NCI-H82 (cell line): ENCODE measurements at places on chromosomes 3 and 15.

GRCh38 chr3:179189759-179190158 lies 41.6 kb downstream of the PIK3CA start:
- DNase-seq, result no peak

- DNase-seq, result no peak
Observed at GRCh38 chr15:58383876-58384275, 47.9 kb upstream of the LIPC start.

DNA sequence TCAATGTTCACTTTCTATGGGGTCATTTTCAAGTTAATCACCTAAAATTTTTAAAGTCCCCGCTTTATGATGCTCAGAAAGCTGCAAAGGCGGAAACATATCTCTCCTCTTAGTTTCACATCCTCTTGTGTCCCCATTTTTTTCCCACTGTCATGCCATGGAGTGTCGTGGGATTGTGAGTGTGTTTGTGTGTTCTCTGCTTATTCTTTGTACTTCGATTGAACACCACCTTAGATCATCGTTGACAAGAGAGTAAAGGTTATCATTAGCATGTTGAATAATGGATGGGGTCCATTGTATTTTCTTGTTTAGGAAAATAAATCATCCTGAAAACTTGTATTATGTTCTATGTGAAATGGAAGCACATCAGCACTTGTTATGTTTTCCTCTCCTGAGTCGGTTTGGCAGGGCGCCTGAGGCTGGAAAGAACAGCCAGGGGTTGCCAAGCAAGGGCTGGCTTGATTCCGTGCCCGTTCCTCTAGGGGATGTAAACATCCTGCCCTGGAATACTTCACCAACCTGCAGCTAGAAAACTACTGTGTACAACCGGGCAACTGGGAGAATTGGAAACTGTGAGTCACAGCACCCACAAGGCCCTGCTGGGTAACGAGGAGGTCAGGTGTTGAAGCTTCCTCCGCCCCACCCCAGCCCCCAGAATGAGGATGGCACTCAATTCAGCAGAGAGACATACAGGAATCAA lies 67.2 kb downstream of the EIF4E3 start:
- DNase-seq, result no peak

- DNase-seq, result no peak
Observed at GRCh38 chr3:20564966-20565365, 379.0 kb upstream of the SGO1 start.

DNA sequence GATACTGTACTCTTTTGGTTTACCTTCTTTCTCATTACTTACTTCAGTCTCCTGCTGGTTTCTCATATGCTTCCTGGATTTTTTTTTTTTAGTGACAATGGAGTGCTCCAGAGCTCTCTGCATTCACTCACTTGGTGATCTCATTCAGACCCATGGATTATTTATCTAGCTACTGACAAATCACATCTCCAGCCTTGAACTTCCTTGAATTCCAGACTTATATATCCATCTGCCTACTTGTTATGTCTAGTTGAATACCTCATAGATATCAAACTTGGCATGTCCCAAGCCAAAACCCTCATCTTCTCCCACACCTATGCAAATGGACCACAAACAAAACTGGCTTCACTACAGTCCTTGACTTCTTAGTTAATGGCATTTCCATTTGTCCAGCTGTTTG lies 234.7 kb upstream of the ZPLD1 start:
- DNase-seq, result no peak

DNA sequence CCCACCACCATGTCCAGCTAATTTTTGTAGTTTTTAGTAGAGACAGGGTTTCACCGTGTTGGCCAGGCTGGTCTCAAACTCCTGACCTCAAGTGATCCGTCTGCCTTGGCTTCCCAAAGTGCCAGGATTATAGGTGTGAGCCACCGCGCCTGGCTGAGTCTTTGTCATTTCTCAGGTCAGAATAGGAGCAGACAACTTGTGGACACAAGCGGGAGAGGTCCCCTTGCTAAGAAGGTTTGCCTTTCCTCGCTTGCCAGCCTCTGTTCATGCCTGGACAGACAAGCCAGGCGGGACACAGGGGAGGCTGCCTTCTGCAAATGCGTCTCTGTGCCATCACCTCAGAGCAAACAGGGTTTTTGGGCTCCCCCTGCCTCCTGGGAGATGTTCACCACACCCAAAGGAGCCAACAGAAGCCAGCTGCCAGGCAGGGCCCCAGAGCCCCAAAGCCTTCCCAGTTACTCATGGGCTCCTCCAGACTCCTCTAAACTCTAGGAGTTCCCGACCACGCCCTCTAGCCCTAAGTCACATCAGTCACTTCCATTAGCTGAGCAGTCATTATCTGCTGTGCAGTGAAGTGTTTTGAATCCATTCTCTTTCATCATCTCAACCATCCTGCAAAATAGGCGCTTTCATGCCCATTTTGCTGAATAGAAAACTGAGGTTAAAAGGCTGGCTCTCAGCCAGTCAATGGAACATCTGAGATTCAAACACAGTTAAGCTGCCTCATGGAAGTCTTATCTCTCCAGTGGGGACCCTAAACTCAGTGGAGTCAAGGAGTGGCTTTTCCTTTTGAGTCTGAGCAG lies 245.0 kb downstream of the UACA start:
- DNase-seq, result no peak

DNA sequence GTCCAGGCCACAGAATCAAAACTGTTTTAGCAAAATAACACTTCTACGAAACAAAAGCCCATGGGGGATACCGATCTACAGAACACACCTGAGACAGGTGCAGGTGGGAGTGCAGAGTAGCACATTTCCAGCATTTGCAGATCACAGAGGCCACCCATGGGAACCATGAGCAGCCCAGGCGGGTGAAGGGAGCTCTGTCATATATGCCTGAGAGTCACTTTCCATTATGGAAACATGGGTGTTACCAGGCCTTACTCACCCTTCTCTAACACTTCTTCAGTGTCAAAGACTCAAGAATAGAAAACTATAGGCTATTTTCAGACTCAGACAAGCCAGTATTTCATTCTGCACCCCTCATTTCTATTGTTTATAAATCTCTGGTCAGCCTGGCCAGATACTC lies 3.5 kb downstream of the PLA1A start:
- no peak for DNase-seq

- no peak for DNase-seq
Observed at GRCh38 chr15:31440754-31441311, 114.2 kb downstream of the KLF13 start.

DNA sequence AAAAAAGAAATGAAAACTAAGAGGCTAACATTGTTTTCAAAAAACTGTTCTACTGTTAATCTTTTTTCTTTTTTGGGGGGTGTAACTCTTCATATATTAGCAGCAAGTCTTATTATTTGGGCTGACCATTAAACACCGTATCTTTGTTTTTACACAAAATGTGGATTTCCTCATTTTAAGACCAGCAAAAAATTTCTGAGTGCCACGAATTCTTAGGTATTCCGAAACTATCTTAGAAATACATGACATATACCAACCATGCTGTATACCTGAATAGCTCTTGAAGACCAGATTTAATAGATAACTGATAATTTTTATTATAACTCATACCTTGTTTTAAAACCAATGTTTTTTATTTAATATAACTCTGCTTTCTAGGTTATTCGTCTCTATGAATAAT lies 620 bp upstream of the TTC23 start:
- DNase-seq, result no peak
